ENCODE measurements at places on chromosomes 2 and 18. TPM values are rescaled to one million over a fixed set of nuclear protein-coding genes. Genes with fewer than 3 reads are reported as not detected.

FAM110C gene
- 1.6 TPM for total RNA-seq

LAMA3 gene
- total RNA-seq: 0.11 TPM

C1QL2 gene
- total RNA-seq: not detected

IL18RAP gene
- 355 TPM for total RNA-seq

GRCh38 chr2:136255648-136256461, 137.9 kb upstream of the CXCR4 start:
- DNase-seq: no peak
- H3K27ac ChIP-seq: peak overlapping the region; percentile 19
- peaks cover 12% of the 10 kb centered on the region for H3K4me1 ChIP-seq
- no peak overlapping the region for H3K4me3 ChIP-seq

DNA sequence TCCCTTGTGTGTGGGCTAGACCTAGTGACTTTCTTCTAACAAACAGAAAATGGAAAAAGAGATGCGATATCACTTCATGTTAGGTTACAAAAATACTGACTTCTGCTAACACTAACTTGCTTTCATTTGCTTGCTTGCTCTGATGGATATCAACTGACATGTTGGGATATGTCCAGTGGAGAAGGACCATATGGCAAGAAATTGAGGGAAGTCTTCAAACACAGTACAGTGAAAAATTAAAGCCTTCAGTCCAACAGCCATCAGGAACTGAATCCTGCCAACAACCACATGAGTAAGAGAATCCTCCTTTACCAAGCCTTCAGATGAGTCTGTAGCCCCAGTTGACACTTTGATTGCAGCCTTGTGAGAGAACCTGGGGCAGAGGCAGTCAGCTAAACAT, 143.9 kb downstream of the MAIP1 start:
- H3K4me1 ChIP-seq: no peaks in the 10 kb centered on the region
- H3K4me3 ChIP-seq: no peak overlapping the region
- H3K27me3 ChIP-seq: peaks cover 25% of the 10 kb centered on the region
- DNase-seq: no peak

GRCh38 chr2:181523756-181524155, 66.6 kb downstream of the ITGA4 start:
- H3K4me1 ChIP-seq: peaks cover 6% of the 10 kb centered on the region
- H3K36me3 ChIP-seq: peaks cover 14% of the 10 kb centered on the region
- no peak overlapping the region for H3K4me3 ChIP-seq

DNA sequence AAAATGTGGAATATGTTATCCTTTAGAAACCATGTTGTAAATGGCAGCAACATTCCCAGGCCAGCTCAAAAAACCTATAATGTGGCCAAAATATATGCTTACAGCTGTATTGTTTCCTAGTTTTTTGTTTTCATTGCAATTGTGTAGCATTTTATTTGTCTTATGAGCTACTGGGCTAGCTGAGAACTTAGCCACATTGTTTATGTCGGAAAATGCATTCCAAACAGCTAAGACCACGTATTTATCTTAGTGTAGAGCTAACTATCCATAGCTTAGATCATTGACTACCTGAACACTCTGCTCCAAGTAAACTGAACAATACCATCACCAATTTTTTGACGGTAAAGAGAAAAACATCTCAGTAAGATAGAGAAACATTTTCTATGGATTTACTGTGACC, 38.4 kb downstream of the METAP1D start:
- H3K4me3 ChIP-seq: no peak overlapping the region
- no peaks in the 10 kb centered on the region for H3K4me1 ChIP-seq
- no peak for DNase-seq

DNA sequence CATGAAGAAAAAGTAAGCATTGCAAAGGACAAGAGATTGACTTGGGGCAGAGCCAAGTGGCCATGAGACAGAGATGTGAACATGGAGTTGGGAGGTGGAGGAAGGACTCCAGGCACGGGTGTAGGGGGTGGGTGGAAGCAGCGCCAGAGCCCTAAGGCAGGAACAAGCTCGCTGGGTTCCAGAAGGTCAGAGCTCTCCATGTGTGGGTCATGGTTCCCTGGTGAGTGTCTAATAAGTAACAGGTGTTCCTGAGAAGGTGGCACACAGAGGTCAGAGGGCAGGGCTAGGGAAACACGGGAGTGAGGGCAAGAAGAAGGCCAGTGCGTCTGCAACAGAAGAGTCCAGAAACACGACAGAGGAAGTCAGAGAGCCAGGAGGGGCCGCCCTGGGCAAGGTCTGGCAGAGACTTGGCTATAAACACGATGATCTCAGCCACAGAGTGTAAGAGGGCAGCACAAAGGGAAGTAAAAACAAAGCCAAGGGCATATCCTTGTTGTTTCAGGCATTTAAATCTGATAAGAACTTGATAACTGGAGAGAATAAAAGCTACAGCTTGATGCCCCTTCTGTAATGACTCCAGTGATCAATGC, 260.8 kb downstream of the TGIF1 start:
- H3K36me3 ChIP-seq: no peaks in the 10 kb centered on the region
- H3K27ac ChIP-seq: no peak overlapping the region
- no peaks in the 10 kb centered on the region for H3K4me1 ChIP-seq

GRCh38 chr2:46257476-46257875, 39.7 kb upstream of the EPAS1 start:
- H3K27me3 ChIP-seq: no peaks in the 10 kb centered on the region
- H3K27ac ChIP-seq: no peak overlapping the region
- no peak for DNase-seq
- H3K4me3 ChIP-seq: no peak overlapping the region

- DNase-seq: no peak
- H3K27ac ChIP-seq: no peak overlapping the region
- H3K27me3 ChIP-seq: peaks cover 18% of the 10 kb centered on the region
- no peaks in the 10 kb centered on the region for H3K36me3 ChIP-seq
- no peaks in the 10 kb centered on the region for H3K4me1 ChIP-seq
These were observed 40.6 kb downstream of the ASAP2 start for GRCh38 chr2:9247177-9247576.

GRCh38 chr2:217171874-217172273, 312.0 kb upstream of the TNP1 start:
- H3K27me3 ChIP-seq: peaks cover 16% of the 10 kb centered on the region
- H3K36me3 ChIP-seq: peaks cover 12% of the 10 kb centered on the region
- no peak overlapping the region for H3K27ac ChIP-seq
- H3K4me1 ChIP-seq: no peaks in the 10 kb centered on the region
- H3K4me3 ChIP-seq: no peak overlapping the region

DNA sequence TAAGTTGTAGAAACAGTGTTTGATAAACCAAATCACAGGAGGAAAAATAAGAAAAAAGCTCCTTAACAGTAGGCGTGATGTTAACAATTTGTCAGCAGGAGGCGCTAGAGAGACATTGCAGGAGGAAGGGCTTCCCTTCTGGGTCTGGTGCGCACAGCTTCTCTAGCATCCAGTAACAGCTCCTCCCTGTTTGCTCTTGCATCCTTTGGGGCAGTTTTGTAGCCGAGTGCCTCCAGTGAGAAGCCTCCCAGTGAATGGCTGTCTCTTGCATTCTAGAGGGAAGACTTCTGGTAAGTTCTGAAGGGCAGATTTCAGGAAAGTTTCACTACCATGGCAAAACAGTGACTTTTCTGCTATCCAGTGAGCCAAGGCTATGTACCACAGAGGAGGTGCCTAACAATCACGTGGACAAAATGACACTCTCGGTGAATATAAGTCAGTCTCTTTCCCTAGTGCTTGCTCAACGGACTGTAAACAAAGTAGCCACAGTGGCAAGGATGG, 9.5 kb upstream of the ZNF396 start:
- no peak overlapping the region for H3K4me3 ChIP-seq
- peaks cover 25% of the 10 kb centered on the region for H3K27me3 ChIP-seq
- H3K36me3 ChIP-seq: no peaks in the 10 kb centered on the region

DNA sequence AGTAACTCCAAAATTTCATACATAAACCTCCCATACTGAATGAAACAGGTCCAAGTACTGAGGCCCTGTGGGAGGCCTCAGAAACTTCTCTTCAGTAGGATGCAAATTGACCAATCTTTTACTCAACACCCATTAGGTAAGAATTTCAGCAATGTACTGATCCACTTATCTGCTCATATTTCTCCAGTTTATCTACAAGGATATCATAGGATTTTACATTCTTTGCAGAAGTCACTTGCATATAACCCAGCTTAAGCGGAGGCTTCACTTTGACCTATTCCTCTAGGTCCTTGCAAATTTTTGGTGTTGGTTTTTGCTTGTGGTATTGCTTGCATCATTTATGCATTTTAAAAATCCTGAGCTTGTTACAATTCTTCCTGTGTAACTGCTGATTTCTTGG, 28.8 kb upstream of the SLC3A1 start:
- no peaks in the 10 kb centered on the region for H3K27me3 ChIP-seq
- no peak overlapping the region for H3K4me3 ChIP-seq
- H3K36me3 ChIP-seq: no peaks in the 10 kb centered on the region
- H3K27ac ChIP-seq: no peak overlapping the region
- DNase-seq: no peak

GRCh38 chr2:218081063-218081462, 12.0 kb downstream of the RUFY4 start:
- H3K4me1 ChIP-seq: no peaks in the 10 kb centered on the region
- DNase-seq: no peak
- no peaks in the 10 kb centered on the region for H3K27me3 ChIP-seq
- H3K4me3 ChIP-seq: no peak overlapping the region
- H3K27ac ChIP-seq: no peak overlapping the region

- DNase-seq: no peak
- H3K4me1 ChIP-seq: no peaks in the 10 kb centered on the region
- no peaks in the 10 kb centered on the region for H3K36me3 ChIP-seq
- no peak overlapping the region for H3K27ac ChIP-seq
- H3K4me3 ChIP-seq: no peak overlapping the region
These were observed 101.8 kb downstream of the COL6A3 start for GRCh38 chr2:237312021-237312755.

DNA sequence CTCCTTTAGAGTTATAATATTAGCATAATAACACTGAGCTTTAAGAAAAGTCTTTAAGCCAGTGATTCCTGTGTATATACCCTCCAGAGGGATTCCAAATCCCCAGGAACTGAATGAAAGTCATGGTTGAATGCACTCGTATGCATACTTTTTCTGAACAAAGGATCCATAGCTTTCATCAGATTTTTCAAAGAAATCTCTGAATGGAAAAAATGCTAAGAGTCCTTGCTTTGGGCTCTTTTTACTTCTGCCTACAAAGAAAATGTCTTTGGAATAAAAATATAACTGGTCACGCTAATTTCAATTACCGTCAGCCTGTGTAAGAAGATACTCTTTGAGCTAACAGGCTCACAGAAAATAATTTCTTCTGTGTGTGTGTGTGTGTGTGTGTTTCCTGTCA, 939.5 kb downstream of the ERBB4 start:
- no peaks in the 10 kb centered on the region for H3K4me1 ChIP-seq
- H3K4me3 ChIP-seq: no peak overlapping the region
- peaks cover 5% of the 10 kb centered on the region for H3K36me3 ChIP-seq
- H3K27me3 ChIP-seq: no peaks in the 10 kb centered on the region
- H3K27ac ChIP-seq: no peak overlapping the region
- no peak for DNase-seq

DNA sequence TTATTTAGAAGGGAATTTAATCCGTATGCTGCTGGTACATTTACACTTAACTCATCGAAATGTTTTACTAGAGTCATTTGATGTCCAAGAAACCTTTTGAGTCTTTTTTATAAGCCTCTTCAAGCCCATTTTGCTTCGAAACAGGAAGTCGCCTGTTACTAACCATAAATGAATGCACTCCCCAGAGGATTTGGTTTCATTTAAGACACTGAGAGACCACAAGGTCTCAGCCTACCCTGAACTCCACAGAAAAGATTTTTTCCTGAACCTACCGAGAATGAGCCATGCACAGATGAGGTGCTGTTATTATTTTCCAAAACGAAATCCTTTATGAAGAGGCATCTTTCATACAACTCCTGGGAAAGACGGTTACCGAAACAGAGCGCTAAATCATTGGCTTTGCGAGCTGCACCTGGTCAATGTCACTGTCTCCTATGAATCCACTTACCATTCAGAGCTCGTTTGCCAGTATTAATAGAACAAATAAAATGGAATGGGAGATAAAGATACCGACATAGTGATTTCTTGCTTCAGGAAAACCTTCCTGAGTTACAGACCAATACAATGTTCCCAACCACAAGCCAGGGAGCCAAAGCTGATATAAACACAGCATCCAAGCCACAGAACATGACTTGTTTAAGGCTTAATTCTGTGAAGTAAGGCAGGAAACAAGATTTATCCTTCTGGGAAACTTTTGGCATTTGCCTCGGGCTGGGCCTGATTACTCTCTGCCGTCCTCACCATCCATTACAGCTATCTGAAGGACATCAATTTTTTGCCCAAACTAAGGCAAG, 382.1 kb downstream of the OSR1 start:
- DNase-seq: no peak
- no peaks in the 10 kb centered on the region for H3K27me3 ChIP-seq
- H3K4me3 ChIP-seq: no peak overlapping the region
- H3K27ac ChIP-seq: no peak overlapping the region
- H3K4me1 ChIP-seq: no peaks in the 10 kb centered on the region

GRCh38 chr18:48641981-48642380, 103.2 kb downstream of the CTIF start:
- no peak for DNase-seq
- H3K36me3 ChIP-seq: no peaks in the 10 kb centered on the region
- H3K27me3 ChIP-seq: no peaks in the 10 kb centered on the region
- H3K27ac ChIP-seq: no peak overlapping the region
- H3K4me1 ChIP-seq: no peaks in the 10 kb centered on the region

GRCh38 chr2:66901344-66901743, 466.4 kb downstream of the MEIS1 start:
- no peaks in the 10 kb centered on the region for H3K4me1 ChIP-seq
- H3K27me3 ChIP-seq: no peaks in the 10 kb centered on the region
- DNase-seq: no peak
- H3K4me3 ChIP-seq: no peak overlapping the region
- H3K36me3 ChIP-seq: no peaks in the 10 kb centered on the region

DNA sequence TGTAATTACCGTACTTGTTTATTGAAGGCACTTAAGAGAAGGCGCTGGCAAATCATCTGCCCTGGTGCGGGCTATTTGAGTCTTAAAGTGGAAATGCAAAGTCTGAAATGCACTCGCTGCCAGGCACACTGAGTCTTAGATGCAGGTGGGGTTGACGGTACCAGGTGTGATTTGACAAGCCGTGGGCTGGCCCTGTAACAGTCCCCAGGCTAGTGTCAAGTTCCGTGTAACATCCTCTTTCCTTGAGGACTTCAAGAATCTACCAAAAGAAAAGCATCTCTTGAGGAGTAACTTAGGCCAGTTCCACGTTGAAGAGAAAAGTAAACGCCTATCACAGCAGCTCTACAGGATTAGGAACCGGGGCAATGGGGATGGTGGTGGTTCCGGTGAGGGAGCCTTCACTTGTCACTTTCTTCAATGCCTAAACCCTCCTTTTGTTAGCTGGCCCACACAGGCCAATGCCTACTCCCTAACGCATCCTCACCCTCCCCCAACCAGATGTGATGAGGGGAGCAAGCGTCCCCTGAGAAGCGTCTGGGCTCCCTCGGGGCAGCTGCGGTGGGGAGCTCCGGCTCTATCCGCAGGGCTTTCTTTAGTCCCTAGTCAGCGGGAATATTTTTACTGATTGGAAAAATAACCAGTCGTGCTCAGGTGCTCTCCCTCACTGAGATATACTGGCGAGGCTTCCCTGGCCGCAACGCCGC, 1.5 kb upstream of the UGP2 start:
- no peak for DNase-seq
- H3K4me3 ChIP-seq: peak overlapping the region; percentile 99
- H3K4me1 ChIP-seq: peaks cover 20% of the 10 kb centered on the region
- H3K36me3 ChIP-seq: no peaks in the 10 kb centered on the region

GRCh38 chr2:1731963-1732768, 12.1 kb downstream of the PXDN start:
- H3K4me1 ChIP-seq: no peaks in the 10 kb centered on the region
- H3K27ac ChIP-seq: no peak overlapping the region
- no peak for DNase-seq
- H3K36me3 ChIP-seq: no peaks in the 10 kb centered on the region
- H3K27me3 ChIP-seq: peaks cover 15% of the 10 kb centered on the region
- H3K4me3 ChIP-seq: no peak overlapping the region

All from natural killer cell treated with Interleukin-12 subunit alpha and Interleukin-12 subunit beta and Interleukin-15 and Interleukin-18, amount 100 ng/mL, for 72 hours (primary cell).